ENCODE measurements at places on chromosomes 7 and 10.
A peak's percentile ranks its signal among the peaks of the same experiment; 100 is the strongest.

DNA sequence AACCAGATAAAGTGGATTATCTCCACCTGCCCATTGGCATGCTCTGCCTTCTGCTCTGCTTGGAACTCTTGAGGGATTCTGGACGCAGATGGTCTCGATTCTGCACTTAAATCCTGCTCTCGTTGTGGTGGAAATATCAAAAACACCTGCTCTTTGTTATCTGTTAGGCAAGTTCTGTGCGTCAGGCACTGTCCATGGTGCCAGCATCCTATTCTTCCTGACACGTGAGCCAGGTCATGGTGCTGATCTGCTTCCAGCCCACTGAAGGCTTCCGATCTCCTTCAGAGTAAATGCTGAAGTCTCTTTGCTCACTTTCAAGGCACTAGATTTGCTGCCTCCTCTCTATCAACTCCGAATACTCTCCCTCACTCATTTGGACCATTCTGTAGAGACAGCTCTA lies 505.6 kb downstream of the HTR7 start:
- no peak for DNase-seq

DNA sequence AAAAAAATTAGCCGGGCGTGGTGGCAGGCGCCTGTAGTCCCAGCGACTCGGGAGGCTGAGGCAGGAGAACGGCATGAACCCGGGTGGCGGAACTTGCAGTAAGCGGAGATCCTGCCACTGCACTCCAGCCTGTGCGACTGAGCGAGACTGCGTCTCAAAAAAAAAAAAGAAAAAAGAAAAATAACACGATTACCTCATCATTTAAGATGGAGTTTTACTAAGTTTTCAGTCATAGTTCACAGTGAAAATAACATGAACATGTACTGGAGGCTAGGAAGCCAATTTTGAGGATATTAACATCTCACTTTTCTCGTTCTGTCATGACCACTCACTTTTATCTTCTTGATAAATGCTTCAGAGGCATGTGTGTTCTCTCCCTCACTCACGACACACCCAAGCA lies 3.1 kb upstream of the RUNDC3B start:
- DNase-seq: no peak

- DNase-seq: no peak
These were observed 14.6 kb downstream of the IFIT3 start for GRCh38 chr10:89342206-89342958.

DNA sequence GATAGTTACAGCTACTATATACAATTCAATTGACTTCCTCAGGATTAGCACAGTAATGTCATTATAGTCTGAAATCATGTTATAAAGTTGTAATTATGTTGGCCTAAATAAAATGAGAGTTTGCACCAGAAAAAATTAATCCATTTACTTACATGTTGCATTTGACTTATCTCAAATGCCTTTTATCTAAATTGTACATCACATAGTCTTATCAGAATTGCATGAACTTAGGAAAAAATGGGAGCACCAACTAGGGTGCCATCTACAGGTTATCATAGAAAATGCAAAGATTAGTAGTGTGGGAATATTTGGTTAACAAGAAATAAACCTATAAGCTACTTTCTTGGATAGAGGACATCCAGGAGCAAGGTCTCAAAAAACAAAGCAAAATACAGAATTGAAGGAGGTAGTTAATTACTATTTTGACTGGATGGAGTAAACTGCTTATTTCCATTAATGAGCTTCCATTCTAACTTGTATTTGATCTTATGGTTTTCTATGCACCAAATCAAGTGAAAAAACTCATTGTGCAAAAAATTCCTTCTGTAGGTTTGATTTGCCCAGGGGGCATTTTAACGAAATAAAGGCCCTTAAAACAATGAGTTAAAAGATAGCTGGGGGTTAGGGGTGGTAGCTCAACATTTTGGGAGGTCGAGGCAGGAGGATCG lies 60.0 kb upstream of the ORC5 start:
- DNase-seq: peak; percentile 28

DNA sequence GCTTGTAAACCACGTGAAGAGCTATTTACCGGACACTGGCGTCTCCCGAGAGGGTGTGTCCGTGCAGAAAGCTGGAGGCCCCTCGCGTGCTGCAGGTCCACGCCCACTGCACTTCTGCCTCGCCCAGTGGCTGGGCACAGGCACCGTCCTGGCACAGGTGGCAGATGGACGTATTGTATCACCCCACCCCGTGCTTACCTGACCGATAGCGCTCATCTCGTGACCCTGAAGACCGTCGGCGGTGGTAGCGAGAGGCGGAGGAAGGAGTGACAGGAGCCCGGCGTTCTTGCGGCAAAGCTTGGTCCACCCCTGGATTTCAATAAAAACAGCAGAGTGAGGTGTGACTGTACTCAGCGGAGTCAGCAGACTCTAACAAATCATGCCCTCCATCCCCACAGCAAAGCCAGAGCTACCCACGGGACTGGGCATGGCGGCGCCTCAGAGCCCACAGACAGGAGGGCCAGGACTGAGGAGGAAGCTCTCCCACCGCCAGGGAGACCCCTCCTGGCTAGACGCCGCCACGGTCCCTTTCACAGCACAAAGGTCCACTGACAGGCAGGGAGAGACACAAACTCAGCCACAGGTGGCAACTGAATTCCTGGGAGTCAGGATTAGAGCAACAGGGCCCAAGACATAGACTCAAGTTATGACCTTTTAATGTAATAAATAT lies 217.1 kb downstream of the DIP2C start:
- DNase-seq: no peak

DNA sequence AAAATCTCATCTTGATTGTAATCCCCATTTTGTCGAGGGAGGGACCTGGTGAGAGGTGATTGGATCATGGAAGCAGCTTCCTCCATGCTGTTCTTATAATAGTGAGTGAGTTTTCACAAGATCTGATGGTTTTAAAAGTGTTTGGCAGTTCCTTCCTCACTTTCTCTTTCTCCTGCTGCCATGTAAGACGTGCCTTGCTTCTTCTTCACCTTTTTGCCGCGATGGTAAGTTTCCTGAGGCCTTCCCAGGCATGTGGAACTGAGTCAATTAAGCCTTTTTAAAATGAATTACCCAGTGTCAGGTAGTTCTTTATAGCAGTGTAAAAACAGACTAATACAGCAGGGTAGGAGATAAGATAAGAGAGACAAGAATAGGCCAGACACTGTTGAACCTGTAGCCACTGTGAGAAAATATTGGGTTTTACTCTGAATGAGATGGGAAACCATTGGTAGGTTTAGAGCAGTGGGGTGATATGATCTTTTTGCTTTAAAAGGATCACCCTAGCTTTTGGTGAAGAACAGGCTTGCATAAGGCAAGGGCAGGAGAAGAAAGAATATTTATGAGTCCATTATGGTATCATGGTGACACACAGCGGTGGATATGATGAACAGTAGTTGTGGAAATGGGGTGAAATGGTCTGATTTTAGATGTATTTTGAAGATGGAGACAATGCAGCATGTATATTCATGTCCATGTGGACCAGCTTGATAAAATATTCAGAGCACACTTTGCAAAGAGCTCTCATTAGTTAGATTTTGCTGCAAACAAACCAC lies 11.5 kb downstream of the OR6B1 start:
- peak; percentile 55 for DNase-seq

DNA sequence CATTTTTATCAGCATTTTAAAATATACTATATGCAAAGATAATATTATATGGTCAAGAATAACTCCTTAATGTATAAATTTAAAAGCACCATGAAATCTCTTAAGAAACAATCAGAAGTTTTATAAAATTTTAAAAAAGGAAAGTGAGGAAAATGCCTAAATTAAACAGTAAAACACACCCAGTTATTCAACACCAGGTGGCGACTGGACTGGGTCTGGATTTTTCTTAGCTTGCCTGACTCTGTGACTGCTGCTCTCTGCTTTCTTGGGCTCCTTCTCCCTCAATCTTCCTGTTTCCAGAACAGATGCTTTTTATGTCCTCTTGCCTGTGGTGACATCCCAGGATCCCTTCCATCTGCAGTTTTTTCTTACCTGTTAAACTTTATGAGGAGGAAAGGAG lies 200.3 kb downstream of the BICC1 start:
- peak; percentile 33 for DNase-seq

DNA sequence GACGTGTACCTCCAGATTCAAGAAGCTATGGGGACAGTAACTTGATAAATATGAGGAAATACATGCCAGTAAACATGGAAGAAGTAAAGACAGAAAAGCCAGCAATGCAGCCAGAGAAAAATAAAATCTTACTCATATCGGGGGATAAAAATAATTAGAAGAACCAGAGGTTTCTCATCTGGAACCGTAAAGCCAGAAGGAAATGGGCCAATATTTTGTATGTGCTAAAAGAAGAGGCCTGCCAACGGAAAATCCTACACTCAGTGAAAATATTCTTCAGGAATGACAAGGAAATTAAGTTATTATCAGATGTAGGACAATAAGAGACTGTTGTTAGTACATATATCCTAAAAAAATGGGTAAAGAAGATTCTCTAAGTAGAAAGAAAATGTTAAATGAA lies 401.2 kb downstream of the CDC14C start:
- no peak for DNase-seq

DNA sequence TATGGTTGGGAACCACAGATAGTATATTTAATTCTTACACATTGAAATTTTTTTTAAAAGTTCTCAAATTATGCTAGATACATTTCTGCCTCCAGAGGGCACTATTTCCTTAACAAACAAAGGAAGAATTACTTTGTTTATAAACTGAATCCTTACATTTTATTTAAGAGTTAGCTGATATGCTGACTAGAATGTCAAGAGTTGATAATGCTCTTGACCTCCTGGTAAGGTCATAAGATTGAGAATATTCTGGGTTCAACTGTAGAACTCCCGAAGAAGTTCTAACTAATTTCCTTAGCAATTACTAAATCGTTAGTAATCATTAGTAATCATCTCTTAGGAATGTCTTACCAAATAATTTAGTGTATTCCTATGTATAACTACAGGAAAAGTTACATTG lies 95.3 kb upstream of the CYP26C1 start:
- DNase-seq: peak; percentile 68

GRCh38 chr10:2933924-2934323 lies 133.4 kb upstream of the PFKP start:
- no peak for DNase-seq

DNA sequence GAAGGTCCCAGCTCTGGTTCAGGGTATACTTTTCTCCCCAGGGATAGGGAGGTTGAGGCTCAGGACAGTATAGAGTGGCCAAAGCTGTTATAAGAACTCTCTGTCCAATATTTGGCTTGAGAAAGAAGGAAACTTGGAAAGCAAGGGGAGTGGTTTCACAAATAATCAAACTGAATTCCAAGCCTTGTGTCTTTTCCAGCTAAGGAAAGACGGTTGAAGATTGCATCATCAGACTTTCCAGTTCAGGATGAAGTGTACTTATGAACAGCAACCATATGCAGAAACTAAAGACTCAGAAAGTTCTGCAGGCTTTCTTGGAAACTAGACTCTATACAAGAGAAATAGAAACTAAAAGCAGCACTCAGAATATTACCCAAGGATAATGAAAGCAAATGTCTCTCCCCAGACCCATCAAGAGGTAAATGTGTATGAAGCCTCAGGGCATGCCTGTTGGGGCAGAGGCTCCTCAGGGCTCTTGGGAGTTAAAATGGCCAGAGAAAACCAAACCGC lies 46.4 kb downstream of the RAMP3 start:
- DNase-seq: no peak

- DNase-seq: peak; percentile 76
These were observed 49.0 kb upstream of the BAMBI start for GRCh38 chr10:28628184-28628893.

DNA sequence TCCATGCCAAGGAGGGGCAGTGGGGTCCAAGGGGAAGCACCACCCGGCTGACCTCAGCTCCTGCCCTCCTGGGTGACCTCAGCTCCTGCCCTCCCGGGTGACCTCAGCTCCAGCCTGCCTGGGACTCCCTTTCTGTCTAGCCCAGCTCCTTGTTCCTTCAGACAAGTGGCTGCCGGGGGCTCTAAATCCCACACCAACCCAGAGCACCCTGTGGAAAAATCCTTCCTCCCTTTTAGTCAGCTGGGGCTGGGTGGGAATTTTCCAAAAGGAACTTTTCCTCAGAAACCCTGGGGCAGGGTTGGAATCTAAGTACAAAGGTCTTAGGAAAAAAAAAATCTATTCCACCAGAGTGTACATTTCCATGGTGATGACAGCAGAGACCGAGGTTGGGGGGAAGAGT lies 36.3 kb downstream of the AKR1B1 start:
- no peak for DNase-seq

- peak; percentile 61 for DNase-seq
These were observed 1012.8 kb downstream of the LRMDA start for GRCh38 chr10:76444034-76444800.

- DNase-seq: peak; percentile 34
These were observed 98.0 kb upstream of the GATA3 start for GRCh38 chr10:7956508-7956907.

DNA sequence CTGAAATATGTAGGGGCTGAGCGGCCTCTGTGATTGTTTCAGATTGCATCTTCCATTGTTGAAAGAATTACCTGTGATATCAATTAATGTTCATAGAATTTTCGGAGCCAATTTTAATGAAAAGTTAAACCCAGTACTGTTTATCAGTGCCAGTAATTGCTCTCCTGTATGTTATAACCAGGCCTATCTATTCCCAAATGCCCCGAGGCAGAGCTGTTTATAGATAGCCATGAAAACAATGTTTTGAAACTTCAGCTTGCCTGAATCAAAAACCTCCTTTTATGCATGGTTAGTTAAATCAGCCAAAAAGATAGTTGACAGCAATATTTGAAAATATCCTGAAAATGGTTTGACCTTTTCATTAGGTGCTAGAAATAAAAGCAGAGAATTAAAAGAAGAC lies 50.1 kb upstream of the HDAC9 start:
- DNase-seq: no peak

DNA sequence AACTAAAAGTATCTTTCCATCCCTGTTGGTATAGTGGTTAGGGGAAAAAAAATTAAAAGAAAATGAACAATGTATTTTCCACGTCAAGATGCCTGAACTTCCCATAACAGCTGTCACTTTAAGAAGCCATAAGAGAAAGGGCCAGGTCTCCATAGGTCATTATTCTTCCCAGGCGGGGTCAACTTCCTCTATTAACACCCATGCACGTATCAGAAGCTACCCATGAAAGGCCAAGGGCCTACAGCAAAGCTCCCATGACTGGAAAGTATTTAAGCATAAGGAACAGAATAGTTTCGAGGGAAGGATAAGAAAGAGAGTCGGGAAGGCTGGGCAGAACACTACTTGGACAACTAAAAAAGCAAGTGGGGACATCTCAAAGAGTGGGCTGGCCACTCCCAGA lies 40.1 kb downstream of the RBM28 start:
- DNase-seq: no peak

GRCh38 chr10:31345886-31346285 lies 26.9 kb downstream of the ZEB1 start:
- DNase-seq: no peak

- no peak for DNase-seq
These were observed 119.1 kb upstream of the PFKP start for GRCh38 chr10:2948127-2948854.

DNA sequence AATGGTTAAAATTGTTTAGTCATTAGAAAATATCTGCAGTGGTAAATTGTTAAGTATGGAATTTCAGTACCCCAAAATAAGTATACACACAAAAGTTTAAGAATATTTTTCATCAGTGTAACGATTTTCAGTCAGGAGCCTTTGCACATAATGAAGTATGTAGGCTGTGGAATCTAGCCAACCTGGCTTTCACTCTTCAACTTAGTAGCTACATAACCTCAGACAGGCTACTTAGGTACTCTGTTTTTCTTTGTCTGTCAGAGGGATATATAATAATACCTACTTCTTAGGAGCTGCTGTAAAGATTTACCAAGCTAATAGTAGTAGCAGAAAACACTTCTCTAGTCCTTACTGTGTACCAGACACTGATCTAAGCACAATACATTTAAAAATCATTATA lies 137.5 kb downstream of the ZEB1 start:
- DNase-seq: no peak

GRCh38 chr10:30589441-30589840 lies 40.1 kb downstream of the LYZL2 start:
- no peak for DNase-seq

GRCh38 chr7:153566324-153566723 lies 485.9 kb upstream of the DPP6 start:
- DNase-seq: no peak

Measured in PC-3 (cell line).